Sciatic nerve (tissue), 2 donors: ENCODE measurements at places on chromosomes 2 and 18. TPM values are rescaled to one million over a fixed set of nuclear protein-coding genes. Genes with fewer than 3 reads are reported as not detected.
A peak's percentile ranks its signal among the peaks of the same experiment; 100 is the strongest.

Gene PIEZO2
- total RNA-seq = 26.8 TPM

Gene SYT4
- total RNA-seq = not detected

Gene LRRTM4
- 18.1 TPM for total RNA-seq

Gene GLI2
- 14.4 TPM for total RNA-seq

Gene HOXD10
- 1.9 TPM for total RNA-seq

GRCh38 chr2:46645681-46646162 lies 166.4 kb downstream of the TMEM247 start:
- no peak for DNase-seq

DNA sequence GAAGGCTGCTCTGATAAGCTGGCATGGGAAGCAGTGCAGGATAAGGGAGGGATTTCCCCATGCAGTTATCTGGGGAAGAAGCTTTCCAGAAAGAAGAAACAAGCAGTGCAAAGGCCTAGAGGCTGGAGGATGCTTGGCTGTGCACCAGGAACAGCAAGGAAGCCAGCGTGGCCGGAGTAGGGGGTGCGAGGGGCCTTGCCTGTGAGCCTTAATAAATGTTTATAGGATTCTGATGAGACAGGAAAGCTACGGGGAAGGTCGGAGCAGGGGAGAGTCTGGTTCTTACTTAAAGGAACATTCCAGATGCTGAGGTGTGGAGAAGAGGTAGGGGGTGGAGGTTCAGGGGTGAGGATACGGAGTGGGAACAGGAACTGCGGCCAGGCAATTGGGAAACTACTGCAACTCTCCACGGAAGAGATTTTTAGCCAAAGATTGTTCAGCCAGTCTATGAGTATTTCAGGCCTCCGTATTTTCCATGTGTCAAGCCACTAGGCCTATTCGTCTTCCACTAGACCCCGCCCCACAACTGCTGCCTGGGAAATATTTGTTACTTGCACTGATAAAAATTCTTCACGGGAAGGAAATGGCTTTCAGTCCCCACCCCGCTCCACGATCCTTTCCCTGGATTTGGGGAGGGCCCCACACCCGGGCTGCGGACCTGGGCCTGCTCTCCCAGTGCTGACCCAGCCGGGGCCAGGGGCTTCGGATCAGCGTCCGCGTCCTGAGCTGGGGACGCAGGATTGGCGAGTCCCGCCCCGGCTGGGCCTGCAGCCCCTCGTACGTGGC lies 516 bp downstream of the EIF2AK2 start:
- DNase-seq = peak; percentile 66
